GDM1 (cell line): ENCODE measurements at places on chromosomes 3 and 15.

GRCh38 chr3:32569540-32570420, 878 bp downstream of the DYNC1LI1 start:
- peak; percentile 25 for DNase-seq

DNA sequence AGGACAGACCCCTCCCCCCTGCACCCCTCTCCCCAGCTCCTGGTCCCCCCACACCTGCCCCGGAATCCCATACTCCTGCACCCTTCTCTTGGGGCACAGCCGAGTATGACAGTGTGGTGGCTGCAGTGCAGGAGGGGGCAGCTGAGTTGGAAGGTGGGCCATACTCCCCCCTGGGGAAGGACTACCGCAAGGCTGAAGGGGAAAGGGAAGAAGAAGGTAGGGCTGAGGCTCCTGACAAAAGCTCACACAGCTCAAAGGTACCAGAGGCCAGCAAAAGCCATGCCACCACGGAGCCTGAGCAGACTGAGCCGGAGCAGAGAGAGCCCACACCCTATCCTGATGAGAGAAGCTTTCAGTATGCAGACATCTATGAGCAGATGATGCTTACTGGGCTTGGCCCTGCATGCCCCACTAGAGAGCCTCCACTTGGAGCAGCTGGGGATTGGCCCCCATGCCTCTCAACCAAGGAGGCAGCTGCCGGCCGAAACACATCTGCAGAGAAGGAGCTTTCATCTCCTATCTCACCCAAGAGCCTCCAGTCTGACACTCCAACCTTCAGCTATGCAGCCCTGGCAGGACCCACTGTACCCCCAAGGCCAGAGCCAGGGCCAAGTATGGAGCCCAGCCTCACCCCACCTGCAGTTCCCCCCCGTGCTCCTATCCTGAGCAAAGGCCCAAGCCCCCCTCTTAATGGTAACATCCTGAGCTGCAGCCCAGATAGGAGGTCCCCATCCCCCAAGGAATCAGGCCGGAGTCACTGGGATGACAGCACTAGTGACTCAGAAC, 9.8 kb downstream of the MAP1A start:
- DNase-seq, result no peak

GRCh38 chr15:43529141-43529540, 11.7 kb downstream of the MAP1A start:
- DNase-seq, result no peak

- DNase-seq, result no peak
Observed at GRCh38 chr3:101216710-101217465, 103.5 kb downstream of the IMPG2 start.

DNA sequence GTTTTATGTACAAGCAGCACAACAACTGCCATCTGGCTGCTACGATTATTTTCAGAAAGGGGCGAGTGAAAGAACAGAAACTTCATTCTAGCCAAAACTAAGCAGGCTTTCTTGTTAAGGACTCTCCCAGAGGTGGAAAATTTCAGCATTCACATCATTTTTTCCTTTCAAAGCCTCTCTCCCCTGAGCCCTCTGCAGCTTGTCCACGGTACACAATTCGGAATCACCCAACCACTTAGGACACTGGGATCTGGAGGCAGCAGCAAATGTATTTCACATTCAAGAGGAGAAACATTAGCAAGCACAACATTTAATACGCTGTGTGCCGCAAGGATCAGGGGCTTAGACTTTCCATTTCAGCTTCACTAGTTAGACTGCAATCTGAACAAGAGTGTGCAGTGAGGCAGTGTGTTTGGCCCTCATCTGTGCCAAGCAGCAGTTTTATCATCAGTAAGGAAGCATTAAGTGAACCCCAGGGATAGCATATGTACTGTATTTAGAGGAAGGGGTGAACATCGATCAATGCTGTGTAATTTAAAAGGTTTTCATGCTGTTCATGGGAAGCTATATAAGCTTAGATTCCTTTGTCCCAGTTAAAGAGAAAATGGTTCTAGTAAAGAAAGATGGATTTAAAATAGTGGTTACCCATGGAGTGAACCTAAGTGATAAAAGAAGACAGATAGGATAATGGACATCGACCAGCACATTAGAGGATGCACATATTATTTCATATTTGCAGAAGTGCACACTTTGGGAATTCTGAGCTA, 504.9 kb downstream of the TBL1XR1 start:
- DNase-seq, result no peak

DNA sequence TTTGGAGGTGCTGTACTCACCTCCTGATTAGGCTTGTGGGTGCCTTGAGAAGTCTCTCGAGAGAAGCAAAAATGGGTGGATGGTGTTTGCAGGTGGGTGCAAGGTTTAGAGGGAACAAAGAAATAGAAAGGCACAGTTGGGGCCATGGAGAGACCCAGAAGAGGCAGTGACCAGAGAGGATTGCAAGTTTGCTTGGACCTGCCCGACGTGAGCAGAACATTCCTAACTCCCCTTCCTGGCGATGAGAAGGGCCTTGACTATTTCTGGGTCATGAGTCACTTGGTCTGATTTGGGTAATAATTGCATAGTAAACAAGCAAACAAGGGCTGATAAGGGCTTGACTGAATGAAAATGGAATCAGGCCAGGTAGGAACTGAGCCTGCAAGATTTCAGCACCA, 7.0 kb upstream of the CTSH start:
- no peak for DNase-seq

- DNase-seq, result no peak
Observed at GRCh38 chr15:72060687-72061250, 57.2 kb downstream of the MYO9A start.

GRCh38 chr3:5186858-5187155, 700 bp upstream of the EDEM1 start:
- DNase-seq, result no peak

GRCh38 chr15:51878446-51879386, 49.3 kb downstream of the TMOD3 start:
- no peak for DNase-seq

DNA sequence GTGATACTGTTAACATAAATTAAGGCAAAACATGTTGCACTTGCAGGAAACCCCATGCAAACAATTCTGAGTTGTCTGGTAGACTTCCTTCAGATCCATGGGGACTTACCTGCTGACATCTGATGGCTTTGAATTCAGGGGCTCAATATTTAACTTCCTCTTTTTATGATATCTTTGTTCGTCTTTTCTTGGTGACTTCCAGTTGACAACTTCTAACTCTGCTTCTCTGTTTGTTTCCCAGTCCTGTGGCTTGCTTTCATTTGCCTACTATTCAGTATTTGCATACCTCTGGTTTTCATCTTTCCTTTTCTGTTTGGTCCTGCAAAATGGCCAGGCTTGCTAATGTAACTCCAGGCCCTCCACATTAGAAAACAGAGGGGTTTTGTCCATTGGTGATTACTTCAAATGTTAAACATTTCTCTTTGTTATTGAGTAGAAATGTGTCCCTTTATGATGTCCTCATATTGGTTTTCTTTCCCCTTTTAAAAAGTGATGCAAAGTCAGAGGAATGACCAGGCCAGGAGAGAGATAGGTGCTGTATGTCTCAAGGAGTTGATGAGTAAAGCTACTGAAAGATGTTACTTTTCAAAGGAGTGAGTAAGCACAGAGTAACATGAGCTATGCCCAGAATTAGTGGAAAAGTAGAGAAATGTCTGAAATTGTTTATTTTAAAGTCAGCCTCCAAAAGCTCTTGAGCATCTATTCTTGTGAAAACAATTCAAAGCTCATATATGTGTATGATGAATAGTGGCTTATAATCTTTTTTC, 335.9 kb downstream of the LPP start:
- DNase-seq, result no peak

- no peak for DNase-seq
Observed at GRCh38 chr3:81735334-81735733, 26.1 kb downstream of the GBE1 start.

DNA sequence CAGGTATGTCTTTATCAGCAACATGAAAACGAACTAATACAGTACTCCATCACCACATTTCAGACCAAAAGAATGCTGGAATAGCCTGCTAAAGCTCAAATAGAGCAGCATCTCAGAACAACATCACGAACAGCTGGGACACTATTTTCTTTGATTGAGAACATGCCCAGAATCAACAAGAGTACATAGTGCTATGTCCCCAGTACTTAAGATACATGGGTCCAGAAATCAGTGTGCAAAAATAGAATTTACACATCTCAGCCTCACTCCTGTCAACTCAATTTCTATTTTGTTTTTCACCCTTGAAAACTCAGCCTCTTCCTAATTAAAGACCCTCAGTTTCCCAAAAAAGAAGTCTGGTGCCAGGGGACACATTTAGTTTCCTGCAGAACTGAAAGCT, 753.9 kb downstream of the AGBL1 start:
- DNase-seq, result no peak

DNA sequence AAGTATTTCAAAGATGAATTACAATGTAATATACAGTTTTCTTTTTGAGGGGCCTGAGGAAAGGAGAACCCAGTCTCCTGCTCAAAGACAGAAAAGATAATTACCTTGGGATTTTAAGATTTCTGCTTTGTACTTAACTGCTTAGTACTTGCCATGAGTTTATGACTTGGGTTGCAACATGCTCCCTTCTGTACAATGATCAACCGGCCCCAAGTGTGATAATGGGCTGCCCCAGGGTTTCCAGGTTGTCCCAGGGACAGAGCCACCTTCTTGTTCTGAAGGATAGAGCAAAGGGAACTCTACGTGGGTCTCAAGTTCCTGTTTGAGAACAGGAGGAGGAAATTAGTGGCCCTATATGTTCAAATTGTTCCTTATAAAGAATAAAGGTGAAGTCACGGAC, 104.8 kb downstream of the ABHD5 start:
- DNase-seq, result no peak

GRCh38 chr15:25054943-25055342, 100.2 kb downstream of the SNRPN start:
- no peak for DNase-seq

- DNase-seq, result peak; percentile 3
Observed at GRCh38 chr3:37741644-37742043, 120.0 kb upstream of the CTDSPL start.

DNA sequence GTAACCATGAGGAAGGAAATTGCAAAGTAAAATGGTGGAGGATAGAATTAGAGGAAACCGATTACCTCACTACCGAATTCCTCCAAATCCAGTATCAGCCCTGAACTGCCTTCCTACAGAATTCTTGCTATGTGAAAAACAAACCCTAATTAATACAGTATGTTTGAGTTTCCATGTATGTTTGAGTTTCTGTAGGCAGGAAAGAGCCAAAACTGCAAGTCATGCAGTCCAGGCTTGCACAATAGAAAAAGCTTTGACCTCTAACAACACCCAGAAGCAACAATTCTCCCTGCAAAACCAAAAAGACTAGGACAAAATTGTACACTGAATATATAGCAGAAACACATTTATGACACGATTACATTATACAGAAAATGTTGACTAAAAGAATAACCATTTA, 614.8 kb downstream of the DIPK2A start:
- DNase-seq, result peak; percentile 2

GRCh38 chr3:8964436-8965370, 1.4 kb upstream of the RAD18 start:
- DNase-seq, result no peak

GRCh38 chr3:70042641-70043040, 43.1 kb downstream of the SAMMSON start:
- no peak for DNase-seq
